ENCODE measurements at places on chromosomes 3 and 15. TPM values are rescaled to one million over a fixed set of nuclear protein-coding genes. Genes with fewer than 3 reads are reported as not detected.

- DNase-seq: no peak
These were observed 106.5 kb upstream of the SATB1 start for GRCh38 chr3:18531662-18532061.

GRCh38 chr3:46407970-46408369 lies 911 bp downstream of the CCRL2 start:
- no peak for DNase-seq

PLSCR2 gene
- not detected for total RNA-seq

DNA sequence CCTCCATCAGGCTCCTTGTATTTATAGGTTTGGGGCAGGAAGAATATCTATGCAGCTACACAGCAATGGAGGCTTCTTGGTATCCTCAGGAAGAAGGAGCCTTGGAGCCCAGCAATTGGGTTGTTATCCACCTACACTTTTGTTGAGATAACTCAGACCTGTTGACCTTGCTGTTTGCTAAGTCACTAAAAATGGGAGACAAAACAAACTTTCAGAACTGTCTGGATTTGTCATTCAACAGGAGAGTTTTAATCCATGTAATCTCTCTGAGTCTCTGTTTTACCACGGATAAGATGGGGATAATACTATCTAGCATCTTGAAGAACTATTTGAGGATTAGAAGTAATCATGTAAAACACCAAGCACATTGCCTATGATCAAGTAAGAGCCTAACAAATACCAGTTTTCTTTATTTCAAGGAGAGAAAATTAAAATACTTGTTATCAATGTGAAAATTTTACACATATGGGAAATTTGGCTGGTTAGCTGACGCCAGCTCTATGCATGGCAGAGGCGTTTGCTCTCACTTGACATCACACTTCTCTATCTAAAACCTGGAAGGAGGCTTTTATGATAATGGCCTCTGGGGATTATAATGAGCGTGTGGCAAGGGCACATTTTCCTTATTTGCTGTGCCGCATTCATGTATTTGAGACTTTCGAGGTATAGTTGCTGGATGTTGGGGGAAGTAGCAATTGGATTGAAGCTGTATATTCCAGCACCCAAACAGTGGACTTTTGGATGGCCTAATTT lies 215.6 kb downstream of the PDCD6IP start:
- DNase-seq: no peak

GPR15 gene
- total RNA-seq: not detected

- DNase-seq: no peak
These were observed 209.0 kb downstream of the ARRDC4 start for GRCh38 chr15:98169551-98169950.

- DNase-seq: no peak
These were observed 12.7 kb downstream of the SHOX2 start for GRCh38 chr3:158093526-158093925.

DNA sequence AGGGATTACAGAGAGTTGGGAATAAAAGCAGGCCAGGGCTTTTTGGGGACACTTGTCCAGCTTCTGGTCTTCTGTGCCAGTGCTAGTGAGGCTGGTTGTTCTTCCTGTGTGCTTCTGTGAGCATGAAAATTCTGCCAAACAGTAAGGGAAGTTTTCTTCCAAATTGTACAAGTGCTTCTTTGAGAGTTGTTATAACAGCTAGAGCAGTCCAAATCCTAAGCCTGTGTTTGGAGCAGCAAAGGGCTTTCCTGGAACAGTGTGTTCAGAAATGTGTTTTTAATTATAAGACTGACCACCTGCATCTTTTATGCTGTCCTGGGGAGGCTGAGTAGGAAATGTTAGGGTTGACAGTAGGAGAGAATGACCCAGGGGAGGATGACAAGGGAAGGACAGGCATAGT lies 223.0 kb upstream of the P2RY1 start:
- no peak for DNase-seq
